ENCODE measurements at places on chromosomes 11 and 22.
A peak's percentile ranks its signal among the peaks of the same experiment; 100 is the strongest.

GRCh38 chr11:120139316-120140069 is 1.6 kb upstream of the TRIM29 start:
- no peak for DNase-seq

- peak; percentile 65 for DNase-seq
Observed at GRCh38 chr22:22692707-22693530, 48.5 kb downstream of the GGTLC2 start.

DNA sequence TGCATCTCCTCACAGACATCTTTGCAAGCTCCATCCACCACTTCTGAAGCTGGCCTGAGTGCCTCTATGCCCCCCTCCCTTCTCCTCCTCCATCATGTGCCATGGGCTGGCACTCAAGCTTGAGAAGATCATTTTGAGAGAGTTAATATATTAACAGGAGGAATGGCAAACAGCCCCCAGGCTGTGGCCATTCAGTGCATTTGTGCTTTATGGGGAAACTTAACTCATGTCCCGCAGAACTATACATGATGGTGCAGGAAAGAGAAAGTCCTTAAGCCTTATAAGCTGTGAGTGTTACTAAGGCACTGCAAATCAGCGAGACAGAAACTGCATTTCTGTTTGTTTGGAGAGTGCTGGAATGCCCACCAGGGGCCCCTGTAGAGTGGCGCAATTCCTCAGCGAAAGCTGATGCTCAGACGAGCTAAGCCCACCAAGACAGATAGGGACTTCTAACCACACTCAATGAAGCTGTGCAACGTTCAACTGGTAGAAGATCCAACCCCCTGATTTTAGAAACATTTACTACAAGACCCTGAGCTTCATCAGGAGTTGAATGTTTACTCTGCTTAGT is 26.8 kb upstream of the PHLDA2 start:
- no peak for DNase-seq

DNA sequence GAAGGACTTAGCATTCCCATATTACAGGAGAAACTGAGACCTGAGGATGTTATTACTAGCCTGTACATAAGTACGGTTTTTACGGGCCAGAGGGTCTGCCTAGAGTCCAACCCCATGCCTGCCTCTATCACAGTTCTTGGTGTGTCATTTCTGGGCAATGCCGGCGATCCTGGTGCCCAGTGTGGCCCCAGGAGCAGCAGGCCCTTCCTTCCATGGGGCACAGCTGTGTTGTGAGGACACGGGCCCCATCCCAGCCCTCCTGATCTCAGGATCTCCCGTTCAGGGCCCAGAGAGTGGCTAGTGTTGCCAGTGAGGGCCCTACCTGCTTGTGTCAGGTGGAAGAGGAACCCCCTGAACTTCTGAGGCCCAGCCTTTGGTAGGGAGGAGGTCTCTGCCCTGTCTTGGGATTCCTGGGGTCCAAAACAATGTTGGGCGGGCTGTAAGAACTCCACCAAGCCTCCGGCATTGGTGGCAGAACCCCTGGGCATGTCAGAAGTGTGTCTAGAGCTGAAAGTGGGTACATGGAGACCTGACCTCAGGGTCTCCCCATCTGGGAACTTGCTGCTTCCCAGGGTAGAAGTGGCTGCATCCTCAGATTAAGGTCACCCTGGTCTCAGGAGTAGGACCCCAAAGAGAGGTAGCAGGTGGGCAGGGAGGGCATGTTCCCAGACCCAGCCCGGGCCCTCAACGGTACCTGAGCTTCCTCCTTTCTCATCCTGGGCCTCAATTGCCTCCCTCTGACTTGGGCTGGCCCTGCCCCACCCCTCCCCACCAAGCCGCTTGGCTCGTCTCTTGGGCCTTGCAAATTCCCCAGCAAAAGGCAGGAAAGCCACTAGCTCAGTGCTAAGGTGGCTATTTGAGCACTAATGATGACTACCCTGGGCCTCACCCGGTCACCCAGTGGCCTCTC is 74.6 kb upstream of the KCNQ1OT1 start:
- DNase-seq: peak; percentile 6

GRCh38 chr11:3143136-3143880 is 21.8 kb downstream of the OSBPL5 start:
- no peak for DNase-seq

- no peak for DNase-seq
Observed at GRCh38 chr11:9459667-9460321, 1.0 kb upstream of the ZNF143 start.

- no peak for DNase-seq
Observed at GRCh38 chr11:47393163-47394049, 15.0 kb upstream of the SLC39A13 start.

DNA sequence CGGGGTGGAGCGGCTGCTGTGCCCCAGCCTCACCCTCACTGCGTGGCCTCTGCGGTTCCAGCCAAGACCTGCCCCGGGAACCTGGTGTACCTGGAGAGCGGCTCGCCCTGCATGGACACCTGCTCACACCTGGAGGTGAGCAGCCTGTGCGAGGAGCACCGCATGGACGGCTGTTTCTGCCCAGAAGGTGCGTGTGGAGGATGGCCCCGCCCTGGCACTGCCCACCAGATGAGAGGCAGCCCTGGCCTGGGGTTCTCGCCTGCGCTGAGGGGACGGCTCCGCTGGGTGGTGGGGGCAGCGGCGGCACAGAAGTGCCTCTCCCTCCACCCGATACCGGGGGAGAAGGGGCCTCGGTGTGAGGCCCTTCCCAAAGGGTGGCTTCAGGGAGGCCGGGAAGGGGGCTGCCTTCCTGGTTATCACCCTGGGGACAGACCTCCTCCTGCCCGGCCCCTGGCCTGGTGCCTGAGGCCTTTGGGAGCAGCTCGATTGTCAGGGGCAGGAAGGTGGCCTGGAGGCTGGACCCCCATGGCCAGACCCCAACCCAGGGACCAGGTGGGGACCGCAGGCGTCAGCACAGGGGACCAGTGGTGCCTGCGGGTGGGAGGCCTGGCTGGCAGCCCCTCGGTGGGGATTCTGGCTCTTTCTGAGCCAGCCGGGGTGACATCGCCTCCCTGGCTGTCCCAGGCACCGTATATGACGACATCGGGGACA is 7.1 kb downstream of the MUC2 start:
- DNase-seq: no peak

- no peak for DNase-seq
Observed at GRCh38 chr11:96185220-96185768, 157.7 kb downstream of the MAML2 start.

DNA sequence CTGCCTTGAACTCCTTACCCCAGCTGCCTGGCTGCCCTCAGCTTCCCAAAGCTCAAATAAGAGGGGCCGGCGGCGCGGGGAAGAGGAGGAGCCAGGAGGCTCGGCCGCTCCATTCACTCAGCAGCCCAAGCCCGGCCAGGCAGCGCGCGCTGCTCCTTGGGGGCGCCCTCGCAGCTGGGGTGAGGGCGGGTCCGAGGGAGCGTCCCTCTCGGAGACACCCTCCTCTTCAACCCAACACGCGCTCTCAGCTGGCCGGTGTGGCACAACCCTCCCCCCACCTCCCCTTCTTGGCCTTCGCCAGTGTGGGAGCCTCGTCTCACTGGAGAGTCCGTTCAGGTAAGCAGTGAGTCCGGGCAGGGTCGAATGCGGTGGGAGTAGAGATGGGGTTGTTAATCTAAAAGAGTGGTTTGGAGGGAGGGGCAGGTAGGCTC is at the start of gene WT1:
TSS of gene WT1 (minus strand) at position 29 of the 431 bp plus-strand sequence.
- DNase-seq: no peak

GRCh38 chr11:123505546-123506299 is 75.7 kb downstream of the GRAMD1B start:
- no peak for DNase-seq

GRCh38 chr11:105432241-105432995 is 177.5 kb upstream of the GRIA4 start:
- no peak for DNase-seq

DNA sequence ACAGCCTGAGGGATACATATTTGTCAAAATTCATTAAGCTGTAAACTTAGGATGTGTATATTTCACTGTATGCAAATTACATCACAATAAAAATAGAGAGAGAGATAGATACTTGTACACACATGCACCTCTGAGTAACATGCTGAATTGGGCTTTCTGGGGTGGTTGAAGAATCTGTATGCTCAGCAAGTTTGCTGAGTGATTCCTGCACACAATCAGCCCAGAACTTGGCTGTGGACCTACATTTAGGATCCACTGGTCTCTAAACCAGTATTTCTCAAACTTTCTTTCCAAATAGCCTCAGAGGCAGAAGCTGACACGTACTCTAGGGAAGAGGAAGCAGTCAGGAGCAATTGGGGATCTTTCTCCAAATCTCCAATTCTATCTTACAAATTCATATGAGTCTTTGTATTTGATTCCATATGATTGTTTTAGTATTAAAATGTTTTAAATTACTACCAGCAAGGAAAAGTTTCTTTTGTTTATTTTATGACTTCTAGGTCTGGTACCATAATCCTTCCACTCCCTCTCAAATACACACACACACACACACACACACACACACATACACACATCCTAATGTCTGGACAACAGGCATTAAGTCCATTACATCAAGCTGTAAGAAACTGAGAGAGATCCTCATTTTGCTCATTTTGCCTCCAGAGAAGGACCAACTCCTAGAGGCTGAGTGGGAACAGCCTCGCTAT is 20.0 kb downstream of the SYT13 start:
- no peak for DNase-seq

- DNase-seq: no peak
Observed at GRCh38 chr11:104844451-104844850, 53.8 kb downstream of the CASP12 start.

GRCh38 chr22:49235463-49236300 is 592.0 kb downstream of the BRD1 start:
- DNase-seq: no peak

- no peak for DNase-seq
Observed at GRCh38 chr11:19631712-19632498, 80.7 kb upstream of the NAV2 start.

DNA sequence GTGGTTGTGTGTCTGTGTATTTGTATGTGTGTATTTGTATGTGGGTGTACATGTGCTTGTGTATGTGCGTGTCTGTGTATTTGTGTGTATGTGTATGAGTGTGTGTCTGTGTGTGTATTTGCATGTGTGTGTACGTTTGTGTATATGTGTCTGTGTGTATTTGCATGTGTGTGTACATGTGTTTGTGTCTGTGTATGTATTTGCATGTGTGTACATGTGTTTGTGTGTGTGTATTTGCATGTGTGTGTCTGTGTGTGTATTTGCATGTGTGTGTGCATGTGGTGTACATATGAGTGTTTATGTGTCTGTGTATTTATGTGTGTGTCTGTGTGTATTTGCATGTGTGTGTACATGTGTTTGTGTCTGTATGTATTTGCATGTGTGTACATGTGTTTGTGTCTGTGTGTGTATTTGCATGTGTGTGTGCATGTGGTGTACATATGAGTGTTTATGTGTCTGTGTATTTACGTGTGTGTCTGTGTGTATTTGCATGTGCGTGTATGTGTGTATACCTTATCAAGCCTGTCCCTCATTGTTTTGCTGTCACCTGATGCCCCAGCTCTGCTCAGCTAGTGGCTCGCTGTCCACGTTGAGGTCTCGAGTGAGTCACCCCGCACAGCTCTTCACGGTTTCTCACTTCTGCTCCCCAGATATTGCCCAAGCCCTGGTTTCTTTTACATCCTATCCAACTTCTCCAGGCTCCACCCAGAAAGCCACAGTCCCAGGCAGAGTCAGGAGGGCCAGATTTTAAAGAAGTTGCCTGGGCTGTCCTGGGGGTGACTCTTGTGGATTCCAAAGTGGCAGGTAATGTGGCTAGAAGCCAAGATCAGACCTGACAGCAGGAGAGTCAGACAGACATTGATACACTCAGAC is 15.2 kb downstream of the MB start:
- DNase-seq: no peak

DNA sequence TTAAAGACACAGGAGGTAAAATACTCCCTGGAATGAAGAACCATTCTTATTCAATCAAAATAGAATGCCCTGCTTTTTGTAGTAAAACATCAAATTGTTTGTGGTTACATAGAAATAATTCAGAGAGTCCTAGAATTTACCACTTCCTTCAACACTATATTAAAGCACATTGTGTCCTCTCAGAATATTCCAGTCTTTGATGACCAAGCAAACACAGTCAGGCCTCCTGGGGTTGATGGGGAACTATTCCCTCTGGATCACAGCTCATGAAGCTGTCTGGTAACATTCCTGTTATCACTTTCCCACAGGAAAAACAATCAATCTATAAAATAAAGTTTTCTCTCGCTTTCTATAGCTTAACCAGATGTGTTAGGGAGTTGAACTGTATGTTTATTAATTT is 389.3 kb downstream of the KCNA4 start:
- DNase-seq: no peak

GRCh38 chr22:45164270-45165088 is 754 bp downstream of the NUP50 start:
- DNase-seq: peak; percentile 28

DNA sequence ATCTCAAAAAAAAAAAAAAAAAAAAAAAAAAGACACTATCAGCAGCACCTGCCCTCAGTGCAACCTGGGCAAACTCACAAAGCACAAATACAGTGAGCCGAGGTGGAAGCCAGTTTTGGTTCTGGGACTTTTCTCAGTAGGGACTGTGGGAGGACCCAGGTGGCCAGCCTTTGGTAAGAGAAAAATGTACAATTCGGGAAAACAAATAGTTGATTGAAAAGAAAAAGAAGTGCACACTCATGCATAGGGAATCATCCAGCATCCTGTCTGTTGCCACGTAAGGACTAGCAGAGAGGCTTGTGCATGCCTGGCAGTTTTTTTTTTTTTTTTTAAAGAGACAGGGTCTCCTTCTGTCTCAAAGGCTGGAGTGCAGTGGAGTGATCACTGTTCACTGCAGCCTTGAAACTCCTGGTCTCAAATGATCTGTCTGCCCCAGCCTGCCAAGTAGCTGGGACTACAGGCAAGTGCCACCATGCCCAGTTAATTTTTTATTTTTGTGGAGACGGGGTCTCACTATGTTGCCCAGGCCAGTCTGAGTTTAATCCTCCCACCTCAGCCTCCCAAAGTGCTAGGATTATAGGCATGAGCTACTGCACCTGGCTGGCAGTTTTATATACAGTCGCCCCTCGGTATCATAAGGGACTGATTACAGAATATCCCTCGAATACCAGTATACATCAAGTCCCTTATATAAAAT is 36.7 kb downstream of the TPST2 start:
- no peak for DNase-seq

- DNase-seq: no peak
Observed at GRCh38 chr22:48367731-48368130, 1459.9 kb downstream of the BRD1 start.

- no peak for DNase-seq
Observed at GRCh38 chr22:46593211-46593681, 26.9 kb upstream of the GRAMD4 start.

Data from progenitor cell of endocrine pancreas (in vitro differentiated cells).